ENCODE measurements at places on chromosomes 16 and 17.
A peak's percentile ranks its signal among the peaks of the same experiment; 100 is the strongest.

- DNase-seq = peak; percentile 97
These were observed 797 bp downstream of the PRCD start for GRCh38 chr17:76540381-76541300.

GRCh38 chr16:69917739-69918138 lies 33.4 kb upstream of the CLEC18A start:
- DNase-seq = peak; percentile 23

DNA sequence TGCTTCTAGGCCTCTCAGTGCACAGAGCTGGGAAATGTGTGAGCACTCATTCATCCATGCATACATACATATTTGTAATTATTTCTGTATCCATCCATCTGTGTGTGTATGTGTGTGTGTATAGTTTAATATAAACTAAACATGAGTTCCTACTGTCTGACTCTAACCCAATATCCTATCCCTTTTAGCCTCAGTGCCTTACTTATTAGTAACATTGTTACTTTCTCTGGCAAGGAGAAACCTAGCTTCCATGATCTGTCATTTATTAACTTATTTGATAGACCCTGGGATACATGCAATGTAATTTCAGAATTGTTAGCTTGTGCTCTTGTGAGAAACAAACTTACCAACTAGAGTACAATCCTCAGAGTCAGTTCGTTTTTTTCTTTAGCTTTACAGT lies 59.0 kb upstream of the WSCD1 start:
- DNase-seq = no peak

- no peak for DNase-seq
These were observed 207.4 kb upstream of the WSB1 start for GRCh38 chr17:27086526-27086925.

GRCh38 chr17:65799869-65800268 lies 238.4 kb upstream of the AXIN2 start:
- DNase-seq = no peak

GRCh38 chr17:68704871-68705713 lies 103.9 kb upstream of the FAM20A start:
- no peak for DNase-seq

- no peak for DNase-seq
These were observed 64.3 kb downstream of the SOCS1 start for GRCh38 chr16:11191665-11192064.

DNA sequence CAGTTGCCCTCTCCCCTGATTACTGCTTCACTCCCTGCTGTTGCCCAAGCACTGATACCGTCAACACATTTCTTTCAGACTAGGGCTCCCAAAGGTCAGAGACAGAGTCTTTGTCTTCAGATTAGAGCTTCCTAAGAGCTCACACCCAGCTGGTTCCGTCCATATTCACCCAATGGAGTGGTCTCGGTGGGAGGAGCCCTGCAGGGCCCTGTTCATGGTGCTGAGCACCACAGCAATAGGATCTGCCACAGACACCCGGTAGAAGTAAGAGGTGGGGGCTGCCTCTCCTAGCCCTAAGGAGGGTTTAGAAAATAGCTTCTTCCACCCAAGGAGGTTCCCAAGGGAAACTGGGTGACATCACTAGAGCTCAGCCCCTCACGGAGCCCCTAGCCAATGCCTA lies 128.3 kb downstream of the CCDC144A start:
- DNase-seq = no peak

DNA sequence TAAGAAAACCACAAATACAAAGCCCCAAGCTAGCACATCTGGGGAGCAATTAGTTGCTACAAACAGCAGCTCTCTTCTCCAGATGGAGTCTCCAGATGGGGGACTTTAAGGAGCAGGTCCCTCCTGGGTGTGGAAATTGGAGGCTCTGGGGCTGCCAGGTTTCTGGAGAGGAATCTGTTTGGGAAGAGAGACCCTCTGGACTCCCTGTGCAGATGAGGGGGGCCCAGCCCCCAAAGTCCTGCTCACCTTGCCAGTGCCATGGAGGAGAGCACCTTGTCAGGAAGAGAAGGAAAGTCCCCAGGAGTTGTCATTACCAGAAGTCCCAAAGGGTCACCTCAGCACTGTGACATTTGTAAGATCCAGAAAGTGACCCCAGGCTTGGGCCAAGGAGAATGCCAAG lies 14.8 kb downstream of the TEKT5 start:
- no peak for DNase-seq

GRCh38 chr16:1082266-1082951 lies 9.9 kb downstream of the SSTR5 start:
- DNase-seq = peak; percentile 61

DNA sequence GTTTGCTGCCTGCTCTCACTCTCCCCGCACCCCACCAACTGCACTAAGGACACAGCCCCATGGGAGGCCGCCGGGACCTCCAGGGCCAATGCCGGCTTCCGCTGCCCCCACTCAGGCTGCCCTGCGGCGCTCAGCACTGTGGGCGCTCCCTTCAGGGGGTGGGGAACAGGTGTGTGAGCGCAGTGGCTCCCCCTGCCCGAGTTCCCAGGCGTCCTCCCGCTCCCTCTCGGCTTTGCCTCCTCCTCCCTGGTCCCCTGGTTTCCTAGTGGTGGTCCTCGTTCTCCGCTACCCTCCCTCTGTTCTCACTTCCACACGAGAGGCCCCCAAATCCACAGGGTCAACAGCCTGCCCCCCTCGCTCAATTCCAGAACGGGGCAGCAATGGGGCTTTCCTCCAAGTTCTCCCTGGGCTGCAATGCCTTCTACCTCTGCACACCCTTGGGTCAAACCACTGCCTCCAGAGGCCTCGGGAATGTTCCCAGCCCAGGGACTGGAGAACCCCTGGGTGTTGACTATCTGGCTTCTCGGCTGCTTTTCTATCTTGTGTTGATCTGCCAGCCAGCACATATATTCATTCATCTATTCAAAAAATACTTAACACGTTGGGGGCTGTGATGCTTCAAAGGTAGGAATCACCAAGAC lies 9.9 kb downstream of the FOXJ1 start:
- no peak for DNase-seq

GRCh38 chr16:72952811-72953271 lies 95.1 kb downstream of the ZFHX3 start:
- no peak for DNase-seq

- DNase-seq = no peak
These were observed 25.8 kb upstream of the KLHDC4 start for GRCh38 chr16:87791295-87792204.

- DNase-seq = peak; percentile 68
These were observed 1.6 kb downstream of the RPL13 start for GRCh38 chr16:89561884-89562599.

DNA sequence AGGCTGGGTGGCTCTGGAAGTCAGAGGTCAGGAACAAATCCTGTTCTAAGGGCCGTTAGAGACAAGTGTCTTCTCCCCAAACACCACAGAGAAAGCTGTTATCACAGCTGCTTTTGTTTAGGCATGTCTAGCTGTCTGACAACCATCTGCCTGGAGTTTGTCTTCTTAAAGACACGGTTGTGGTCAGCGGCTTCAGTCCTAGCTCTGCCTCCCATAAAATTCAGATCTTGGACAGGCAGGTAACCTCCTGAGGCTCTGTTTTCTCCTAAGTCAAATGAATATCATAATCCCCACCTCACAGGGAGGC lies 2.3 kb upstream of the ITGA3 start:
- DNase-seq = no peak

- DNase-seq = no peak
These were observed 102.6 kb upstream of the CREBBP start for GRCh38 chr16:3983081-3983520.

GRCh38 chr16:26645614-26646013 lies 421.1 kb upstream of the C16orf82 start:
- no peak for DNase-seq

DNA sequence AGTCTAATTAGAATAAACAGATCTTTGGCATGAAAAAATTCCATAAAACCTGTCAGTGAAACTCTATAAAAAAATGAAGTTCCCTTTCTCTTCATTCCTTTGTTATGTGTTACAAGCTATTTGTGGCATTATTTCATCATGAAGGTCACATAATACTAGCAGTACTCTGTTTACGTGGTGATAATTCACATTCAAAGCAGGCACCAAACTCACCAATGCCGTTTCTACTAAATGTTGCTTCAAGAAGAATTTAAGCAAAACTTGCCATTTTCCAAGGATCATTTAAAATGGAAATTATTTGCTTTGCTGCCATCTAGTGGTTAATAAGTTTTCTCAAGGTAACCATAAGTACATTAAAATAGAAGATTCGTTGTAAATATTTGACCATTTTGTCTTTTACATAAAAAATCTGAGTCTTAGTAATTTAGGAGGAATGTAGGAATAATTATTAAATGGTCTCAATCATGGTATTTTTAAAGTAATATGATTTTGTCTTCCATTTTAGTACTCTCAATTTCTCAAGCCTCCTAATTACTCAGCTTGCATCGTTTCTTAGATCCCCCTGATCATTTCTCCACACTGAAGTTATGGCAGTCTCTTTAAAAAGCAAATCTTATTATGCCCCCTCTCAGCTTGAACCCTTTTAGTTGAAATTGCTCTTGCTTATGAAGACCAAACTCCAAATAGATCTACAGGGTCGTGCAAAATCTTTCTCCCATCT lies 80.8 kb downstream of the OMG start:
- peak; percentile 66 for DNase-seq

DNA sequence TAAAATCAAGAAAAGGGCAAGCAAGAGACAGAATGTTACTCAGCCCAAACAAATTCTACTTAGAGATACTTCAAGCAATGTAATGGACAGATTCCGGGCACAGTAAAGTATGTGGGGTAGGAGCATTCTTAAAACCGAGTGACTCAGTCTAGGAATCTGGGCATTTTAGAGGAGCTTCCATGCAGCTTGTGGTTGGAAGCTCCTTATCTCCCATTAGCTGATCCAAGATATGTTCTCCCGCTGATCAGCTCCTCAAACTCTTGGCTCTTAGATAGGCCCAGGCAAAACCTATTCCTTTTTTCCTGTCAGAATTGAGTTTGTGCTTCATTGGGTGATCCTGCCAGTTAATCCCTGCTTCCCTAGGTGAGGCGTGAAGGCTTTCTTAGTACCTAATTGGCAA lies 303.3 kb downstream of the CEP112 start:
- DNase-seq = no peak

DNA sequence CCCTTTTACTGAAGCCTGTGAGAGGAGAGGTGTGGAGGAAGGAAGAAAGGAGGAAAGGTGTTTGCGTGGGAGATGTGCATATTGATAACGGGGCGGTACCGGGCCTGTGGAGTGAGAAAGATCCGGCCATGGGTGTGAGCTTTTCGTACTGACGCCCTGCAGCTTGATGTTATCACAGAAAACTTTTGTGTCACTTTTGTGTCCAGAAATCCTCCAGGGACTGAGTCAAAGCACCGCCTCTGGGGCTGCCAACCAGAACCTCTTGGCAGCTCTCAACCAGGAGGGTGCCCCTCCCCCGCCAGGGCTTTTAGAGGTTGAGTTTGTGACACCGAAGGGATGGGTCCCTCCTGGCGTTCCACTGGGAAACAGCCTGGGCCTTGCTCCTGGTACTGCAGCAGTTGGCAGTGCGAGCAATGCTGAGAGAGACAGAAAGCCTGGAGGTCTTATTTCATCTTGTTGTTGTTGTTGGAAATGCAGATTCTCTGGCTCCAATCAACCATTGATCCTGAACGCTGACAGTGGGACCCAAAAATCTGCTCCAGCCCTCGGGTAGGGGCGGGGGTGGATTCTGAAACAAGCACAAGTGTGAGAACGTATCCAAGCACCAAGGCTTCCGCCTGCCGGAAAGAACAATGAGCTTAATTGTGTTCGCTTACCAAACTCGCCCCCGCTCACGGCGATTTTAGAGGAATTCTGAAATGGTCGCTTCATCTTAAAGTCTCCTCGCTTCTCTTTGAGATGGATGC lies 65.0 kb downstream of the CRISPLD2 start:
- no peak for DNase-seq

DNA sequence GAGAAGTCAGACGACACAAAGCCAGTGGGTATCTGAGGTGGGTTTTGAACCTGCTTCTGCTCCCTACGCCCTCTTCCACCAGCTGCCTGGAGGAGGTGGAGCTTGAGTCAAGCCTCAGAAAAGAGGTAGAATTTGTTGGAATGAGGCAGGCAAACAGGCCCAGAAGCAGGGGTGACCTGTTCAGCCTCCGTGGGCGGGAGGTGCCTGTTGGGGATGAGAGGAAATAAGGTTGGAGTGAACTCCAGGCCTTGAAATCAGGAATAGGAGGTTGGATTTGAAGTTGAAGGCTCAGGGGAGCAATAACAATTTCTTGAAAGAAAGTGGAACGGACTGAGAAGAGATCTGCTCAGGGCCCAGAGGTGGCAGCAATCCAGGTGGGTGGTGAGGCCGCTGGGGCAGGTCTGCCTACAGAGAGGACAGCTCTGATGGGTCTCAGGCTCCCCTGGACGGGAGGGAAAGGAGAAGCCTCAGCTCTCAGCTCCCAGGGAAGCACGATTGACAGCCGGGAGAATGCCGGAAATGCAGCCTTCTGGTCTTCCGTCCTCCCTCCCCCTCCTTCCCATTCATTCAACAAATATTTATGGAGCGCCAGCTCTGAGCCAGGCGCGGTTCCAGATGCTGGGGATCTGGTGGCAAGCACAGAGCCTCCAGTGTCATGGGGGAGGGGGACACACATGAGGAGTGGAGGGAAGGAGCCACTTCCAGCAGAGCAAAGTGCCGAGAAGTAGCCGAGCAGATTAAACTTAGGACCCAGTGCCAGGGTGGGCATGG lies 61.9 kb upstream of the CIBAR2 start:
- peak; percentile 85 for DNase-seq

DNA sequence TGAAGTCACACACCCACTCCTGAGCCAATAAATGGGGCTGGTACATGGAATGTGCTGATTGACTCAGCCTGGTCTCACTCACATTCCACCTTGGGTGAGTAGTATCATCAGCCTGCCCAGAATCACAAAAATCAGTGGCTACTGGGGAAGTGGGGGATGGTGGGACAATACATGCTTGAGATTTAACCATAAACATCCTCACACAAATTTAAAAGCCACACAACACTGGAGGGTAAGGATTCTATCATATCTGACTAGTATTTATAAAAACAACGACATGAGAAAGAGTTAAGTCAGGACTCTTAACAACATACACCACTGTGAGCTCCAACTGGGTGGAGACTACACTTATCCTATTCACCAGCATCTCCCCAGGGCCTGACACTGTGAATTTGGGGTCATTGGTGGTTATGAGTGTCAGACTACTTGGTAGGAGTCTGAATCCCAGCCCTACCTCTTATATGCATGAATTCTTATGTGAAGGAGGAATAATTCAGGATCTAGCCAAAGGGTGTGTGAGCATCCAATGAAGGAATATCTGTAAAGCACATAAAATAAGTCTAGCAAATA lies 26.0 kb upstream of the IRX6 start:
- DNase-seq = peak; percentile 32

DNA sequence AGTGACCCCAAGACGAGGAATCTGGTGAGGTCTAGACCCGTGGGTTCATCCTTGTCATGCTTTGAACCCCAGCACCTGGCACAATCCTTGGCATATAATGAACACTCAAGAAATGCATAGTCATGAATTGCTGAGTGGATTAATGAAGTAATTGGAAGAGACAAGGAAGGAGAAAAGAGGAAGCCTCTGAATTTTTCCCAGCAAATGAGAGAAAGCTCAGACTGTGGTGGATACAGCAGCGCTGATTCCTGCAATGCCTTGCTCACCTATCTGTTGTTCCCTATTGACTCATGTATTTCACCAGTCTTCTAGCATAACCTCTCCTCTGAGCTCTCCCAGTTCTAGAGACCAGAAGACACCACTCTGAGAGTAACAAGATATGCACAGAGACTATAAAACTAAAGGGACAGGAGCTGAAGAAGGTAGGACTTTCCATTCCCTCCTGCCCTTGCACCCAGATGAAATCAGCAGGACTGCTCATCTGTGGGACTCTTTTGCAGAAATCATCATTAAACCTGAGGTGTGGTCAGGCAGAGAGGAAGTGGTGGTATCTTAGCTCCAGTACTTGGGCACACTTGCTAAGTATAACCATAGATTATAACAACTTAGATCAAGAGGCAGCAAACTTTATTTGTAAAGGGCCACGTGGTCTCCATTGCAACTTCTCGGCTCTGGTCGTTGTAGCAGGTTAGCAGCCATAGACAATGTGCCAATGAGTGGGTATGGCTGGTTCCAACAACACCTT lies 102.8 kb downstream of the MAF start:
- no peak for DNase-seq
